ENCODE measurements at places on chromosomes 3 and 15.

DNA sequence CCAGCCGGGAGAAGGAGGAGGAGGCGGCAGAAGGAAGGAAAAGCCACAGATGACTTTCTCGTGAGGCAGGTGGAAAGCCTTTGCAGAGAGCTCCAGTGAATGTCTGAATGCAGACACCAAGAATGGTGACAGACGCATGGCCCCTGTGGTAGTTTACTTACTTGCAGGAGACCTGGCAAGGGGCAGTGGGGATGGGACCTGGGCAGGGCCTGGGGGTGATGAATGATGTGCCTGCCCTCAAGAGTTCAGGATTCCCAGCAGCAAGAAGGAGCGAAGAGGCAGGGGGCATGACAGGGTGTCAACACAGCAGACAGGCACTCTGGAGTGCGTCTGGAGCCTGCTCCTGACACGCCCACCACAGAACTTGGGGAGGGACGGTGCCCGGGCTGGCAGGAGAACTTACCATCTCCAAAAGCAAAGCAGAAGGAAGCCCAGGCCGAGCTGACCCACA lies 260.5 kb upstream of the LYSMD4 start:
- no peak for DNase-seq

DNA sequence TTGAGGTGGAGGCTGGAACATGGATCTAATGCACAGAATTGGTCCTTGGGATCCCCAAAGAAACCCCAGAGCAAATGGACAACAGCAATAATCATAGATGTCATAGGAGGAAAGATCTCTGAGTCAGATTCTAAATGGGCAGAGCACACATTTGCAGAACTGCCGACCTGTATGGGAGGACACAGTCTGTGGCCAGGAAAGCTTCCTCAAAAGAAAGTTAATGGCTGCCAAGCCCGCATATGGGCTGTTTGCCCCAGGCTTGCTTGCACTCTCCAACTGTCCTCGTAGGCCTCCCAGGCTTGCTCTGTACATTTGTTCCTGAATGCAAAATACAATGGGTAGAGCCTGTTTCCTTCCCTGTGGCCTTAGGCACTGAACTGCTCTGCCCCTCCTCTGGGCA lies 102.0 kb upstream of the PLXNA1 start:
- DNase-seq, result no peak

DNA sequence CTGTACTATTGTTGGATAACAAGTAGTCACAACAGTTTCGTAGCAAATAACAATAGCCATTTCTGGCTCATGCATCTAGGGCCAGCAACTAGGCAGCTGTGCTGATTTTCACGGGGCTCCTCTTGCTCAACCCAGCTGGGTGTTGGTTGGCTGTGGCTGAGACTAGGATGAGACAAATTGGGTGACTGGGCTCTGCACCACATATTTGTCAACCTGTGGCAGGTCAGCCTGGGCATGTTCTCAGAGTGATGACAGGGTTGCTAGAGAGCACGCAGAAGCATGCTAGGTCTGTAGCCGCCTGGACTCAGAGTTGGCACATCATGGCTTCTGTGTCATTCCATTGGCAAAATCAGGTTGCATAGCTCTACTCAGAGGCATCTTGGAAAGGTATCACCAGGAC lies 175.9 kb downstream of the OTOL1 start:
- no peak for DNase-seq

DNA sequence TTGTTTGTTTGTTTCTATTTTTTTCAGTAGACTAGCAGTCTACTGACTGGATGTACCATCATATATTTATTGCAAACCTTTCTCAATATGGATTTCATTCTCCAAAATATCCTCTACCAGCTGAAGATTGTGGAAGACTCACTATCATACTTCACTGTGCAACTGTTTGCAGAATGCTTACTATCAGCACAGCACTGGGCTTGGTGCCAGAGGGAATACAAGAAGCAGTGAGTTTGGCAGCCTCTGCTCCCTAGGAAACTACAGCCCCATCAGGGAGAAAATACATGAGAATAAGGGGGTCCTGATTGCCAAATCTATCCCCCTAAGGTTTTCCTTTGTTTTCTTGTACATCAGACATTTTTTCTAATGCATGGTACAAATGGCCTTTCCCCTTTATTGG lies 27.5 kb downstream of the AQP9 start:
- DNase-seq, result no peak

DNA sequence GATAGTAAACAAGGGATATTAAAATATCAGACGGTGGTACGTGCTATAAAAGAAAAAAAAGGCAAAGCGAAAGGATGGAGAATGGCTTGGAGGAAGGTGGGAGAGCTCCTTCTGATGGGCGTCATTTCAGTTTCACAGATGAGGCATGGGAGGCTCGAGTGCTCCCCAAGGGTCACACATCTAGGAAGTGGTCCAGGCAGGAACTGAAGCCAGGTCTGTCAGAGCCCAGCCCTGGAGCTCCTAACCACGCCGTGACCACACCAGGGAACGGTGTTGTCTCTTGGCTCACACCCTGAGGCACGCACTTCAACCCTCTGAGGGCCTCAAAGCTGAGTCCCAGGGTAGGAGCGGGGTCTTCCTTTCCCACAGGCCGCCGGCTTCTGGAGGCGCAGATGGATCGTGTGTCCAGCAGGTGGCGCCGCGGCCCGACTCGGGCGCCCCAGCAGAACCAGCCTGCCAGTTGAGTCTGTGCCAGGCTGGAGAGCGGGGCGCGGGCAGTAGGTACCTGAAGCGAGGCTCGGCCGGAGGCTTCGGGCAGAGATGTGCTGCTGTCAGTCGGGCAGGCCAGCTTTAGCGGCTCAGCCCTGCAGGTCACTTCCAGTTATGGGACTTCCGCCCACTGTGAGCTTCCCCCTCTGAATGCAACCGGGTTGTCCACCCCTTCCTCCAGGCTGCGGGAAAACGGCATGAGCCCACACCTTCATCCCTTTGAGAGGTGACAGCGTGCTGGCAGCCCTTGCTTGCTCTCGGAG lies 68.1 kb downstream of the SLC6A1 start:
- no peak for DNase-seq

DNA sequence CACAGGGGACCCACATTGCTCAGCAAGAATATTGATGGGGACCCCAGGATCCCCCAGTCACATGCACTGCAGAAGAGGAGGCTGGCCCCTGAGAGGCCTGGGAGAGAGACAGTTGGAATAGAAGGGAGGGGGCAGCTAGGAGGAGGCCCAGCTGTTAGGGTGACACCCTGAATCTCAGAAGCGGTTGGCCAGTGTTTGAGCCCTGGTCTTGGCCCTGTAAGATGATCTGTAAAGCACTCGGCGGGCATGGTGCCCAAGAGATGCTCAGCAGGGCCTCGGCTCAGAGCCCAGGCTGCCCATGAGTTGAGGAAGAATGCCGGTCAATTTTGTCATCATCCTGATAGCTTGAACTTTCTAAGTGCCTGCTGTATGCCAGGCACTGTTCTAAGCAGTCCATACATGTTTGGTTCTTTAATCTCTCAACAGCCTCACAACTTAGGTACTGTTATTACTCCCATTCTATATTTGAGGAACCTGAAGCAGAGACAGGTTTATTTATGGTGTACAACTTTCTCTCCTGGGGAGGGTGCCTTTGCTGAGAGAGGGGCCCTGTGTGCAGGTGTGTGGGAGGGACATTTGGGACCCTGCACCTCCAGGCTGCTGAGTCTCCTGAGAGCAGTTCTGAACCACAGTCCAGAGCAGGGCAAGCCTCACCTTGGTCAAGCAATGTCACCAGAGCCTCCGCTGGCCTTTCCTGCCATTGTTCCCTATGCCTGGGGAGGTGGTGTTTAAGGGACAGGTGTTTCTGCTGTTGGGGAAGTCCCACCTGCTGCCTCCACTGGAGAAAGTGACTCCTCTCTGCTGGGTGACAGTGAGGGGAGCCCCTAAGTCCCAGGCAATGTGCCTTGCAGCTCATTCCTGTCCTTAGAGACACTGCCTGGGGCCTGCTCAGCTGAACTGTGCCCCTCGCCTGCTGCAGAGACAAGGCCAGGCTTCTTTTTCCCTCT lies 26.0 kb downstream of the SLC6A6 start:
- DNase-seq, result no peak

DNA sequence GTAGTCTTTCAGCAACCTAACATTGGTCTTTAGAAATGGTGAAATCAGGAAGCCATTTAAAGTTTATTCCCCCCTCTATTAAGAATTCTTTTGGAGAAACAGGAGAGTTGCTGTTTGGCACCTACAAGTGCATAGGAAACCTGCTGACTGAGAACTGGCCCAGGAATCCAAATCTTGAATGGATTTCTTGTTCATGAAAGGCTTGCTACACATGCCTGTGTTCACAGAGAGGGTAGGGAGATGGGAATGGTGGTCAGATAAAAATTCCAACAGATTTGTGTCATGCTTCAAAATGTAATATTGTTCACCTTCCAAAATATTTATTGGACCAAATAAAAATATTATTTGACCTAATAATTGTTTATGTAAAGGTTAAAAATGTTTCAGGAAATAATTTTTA lies 24.2 kb upstream of the ZPLD1 start:
- no peak for DNase-seq

DNA sequence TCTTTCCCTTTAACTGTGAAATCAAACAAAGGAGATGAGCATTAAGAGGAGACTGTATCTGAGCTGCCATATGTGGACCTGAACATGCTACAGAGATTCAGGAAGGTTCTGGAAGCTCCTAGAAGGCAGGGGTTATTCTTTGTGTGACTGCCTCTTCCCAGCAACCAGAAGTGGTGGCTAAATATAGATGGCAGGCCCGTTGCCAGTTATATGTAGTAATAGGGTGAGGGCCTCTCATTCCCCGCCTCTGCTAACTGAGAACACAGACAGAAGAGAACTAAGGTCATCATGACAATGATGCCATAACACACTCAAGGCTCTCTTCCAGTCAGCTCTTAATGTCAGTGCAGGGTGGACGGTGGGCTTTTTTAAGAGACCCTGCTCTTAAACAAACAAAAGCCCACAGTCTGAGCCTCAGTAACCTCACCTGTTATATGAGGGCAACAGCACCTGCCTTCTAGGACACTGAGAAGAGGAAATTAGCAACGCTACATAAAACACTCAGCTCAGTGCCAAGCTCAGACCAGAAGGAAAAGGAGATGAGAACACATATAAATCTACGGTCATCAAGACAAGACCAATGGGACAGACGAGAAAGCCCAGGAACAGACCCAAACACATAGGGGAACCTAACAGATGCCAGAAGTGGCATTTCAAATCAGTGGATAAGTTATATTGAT lies 22.3 kb downstream of the CFAP92 start:
- DNase-seq, result peak; percentile 2
